Cardiac ventricle fibroblast (primary cell): ENCODE measurements at places on chromosomes 3 and 15. TPM values are rescaled to one million over a fixed set of nuclear protein-coding genes. Genes with fewer than 3 reads are reported as not detected.

Gene SLC22A13
- not detected in 2 replicates for total RNA-seq

Gene C3orf22
- total RNA-seq: not detected in 2 replicates

Gene SLC2A2
- not detected in 2 replicates for total RNA-seq

Gene WWTR1
- 76.3 and 94.2 TPM in 2 replicates for total RNA-seq

Gene NGRN
- total RNA-seq: 38.4 and 49.5 TPM in 2 replicates

Gene TIMP4
- total RNA-seq: 54.6 and 62.7 TPM in 2 replicates

Gene AVEN
- total RNA-seq: 11.8 and 11.9 TPM in 2 replicates

Gene IL17RB
- not detected in 2 replicates for total RNA-seq

Gene CCR2
- not detected in 2 replicates for total RNA-seq

Gene DAZL
- 0.10 and 1.4 TPM in 2 replicates for total RNA-seq

Gene IMPG2
- 0.20 and 0.37 TPM in 2 replicates for total RNA-seq
